ENCODE measurements at places on chromosomes 16 and 17. TPM values are rescaled to one million over a fixed set of nuclear protein-coding genes. Genes with fewer than 3 reads are reported as not detected.

HAPSTR1 gene
- total RNA-seq: 82.7 TPM

TOP2A gene
- total RNA-seq: 5.5 TPM

DNAJA3 gene
- 34.9 TPM for total RNA-seq

TMEM100 gene
- total RNA-seq: 8.3 TPM

RPL13 gene
- total RNA-seq: 6,762 TPM

TRIM47 gene
- 30.8 TPM for total RNA-seq

MT4 gene
- total RNA-seq: not detected

STRADA gene
- total RNA-seq: 60.7 TPM

LGALS3BP gene
- total RNA-seq: 102 TPM

PHOSPHO1 gene
- total RNA-seq: 12.2 TPM

RASL10B gene
- total RNA-seq: 0.13 TPM

CDRT15L2 gene
- not detected for total RNA-seq

STX4 gene
- total RNA-seq: 103 TPM

LRRC37A gene
- 4.1 TPM for total RNA-seq

Data from spleen (tissue), 13 donors.